Activated T-cell treated with anti-CD3 and anti-CD28 coated beads, Interleukin-2, amount 50 U/mL, for 72 hours (primary cell): ENCODE measurements at places on chromosomes 12 and 14. TPM values are rescaled to one million over a fixed set of nuclear protein-coding genes. Genes with fewer than 3 reads are reported as not detected.

PXMP2 gene
- 19.7 TPM for total RNA-seq

PAH gene
- total RNA-seq = 0.25 TPM

MUCL1 gene
- not detected for total RNA-seq

AQP6 gene
- total RNA-seq = not detected
